ENCODE measurements at places on chromosomes 6 and 20.

- no peak for DNase-seq
These were observed 24.7 kb downstream of the TRAF3IP2 start for GRCh38 chr6:111580826-111581505.

DNA sequence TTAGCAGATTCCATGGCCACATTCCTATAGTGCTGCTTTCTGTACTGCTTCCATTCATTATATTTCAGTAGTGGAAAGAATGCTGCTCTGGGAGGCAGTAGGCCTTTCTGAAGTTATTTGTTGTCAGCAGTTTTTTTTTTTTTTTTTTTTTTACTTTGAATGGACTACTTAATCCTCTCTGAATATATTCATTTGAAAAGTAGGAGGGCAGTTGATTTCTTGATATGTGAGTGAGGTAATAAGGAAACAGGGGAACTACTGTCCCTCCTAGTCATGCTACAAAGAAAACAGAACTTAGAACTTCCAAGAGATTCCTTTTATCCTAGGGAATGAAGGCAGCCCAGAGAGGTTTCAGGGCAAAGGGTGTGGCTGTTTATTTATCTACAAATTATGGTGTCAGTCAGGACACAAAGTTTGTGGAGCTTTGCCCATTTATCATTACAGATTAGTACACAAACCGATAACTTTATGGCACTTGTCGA is 155.9 kb downstream of the JARID2 start:
- no peak for DNase-seq

DNA sequence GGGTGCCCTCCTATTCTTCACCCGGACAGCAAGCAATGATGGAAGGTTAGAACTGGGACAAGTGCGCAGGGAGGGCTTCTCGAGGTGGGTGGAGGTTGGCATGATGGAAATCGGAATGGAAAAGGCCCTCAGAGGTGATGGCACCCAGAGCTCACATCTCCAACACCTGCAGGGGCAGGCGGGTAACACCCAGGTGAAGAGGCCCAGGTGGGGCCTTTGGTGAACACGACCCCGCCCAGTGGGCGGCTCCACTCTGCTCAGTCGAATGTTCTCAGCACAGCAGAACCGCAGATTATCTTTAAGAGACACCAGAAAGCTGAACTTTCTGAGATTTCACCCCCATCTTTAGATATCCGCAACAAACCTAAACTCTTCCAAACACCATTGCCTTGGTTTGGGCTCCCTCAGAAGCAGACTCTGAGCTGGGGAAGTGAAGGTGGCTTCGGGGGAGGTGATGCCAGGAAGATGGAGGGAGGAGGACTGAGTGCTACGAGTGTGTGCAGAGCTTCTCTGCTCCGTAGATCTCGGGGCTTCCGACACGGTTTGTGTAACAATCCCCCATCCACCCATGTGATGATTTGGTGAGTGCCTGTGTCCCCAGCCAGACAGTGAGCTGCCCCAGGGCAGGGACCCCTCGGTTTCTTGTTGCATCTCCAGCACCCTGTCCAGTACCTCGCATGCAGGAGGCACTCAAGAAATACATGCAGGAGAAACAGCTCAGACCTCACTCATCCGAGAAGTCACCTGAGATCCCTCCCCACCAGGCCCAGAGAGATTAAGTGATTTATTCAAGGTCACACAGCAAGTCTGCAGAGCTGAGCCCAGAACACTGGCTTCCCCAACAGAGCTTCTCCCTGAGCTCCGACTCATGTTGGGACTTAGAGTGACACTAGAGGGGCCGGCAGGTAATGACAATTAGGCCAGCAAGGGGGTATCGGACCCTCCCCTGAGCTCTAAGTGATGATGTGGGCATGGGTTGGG is 45.4 kb downstream of the BPIFB1 start:
- no peak for DNase-seq

- DNase-seq, result no peak
These were observed 241.4 kb downstream of the LAMA2 start for GRCh38 chr6:129124347-129124746.

GRCh38 chr6:154510144-154510905 is at the start of gene CNKSR3:
TSS of gene CNKSR3 (minus strand) at chr6:154510685. CDS start at chr6:154510114, 571 bp downstream.
- DNase-seq, result peak; percentile 91

DNA sequence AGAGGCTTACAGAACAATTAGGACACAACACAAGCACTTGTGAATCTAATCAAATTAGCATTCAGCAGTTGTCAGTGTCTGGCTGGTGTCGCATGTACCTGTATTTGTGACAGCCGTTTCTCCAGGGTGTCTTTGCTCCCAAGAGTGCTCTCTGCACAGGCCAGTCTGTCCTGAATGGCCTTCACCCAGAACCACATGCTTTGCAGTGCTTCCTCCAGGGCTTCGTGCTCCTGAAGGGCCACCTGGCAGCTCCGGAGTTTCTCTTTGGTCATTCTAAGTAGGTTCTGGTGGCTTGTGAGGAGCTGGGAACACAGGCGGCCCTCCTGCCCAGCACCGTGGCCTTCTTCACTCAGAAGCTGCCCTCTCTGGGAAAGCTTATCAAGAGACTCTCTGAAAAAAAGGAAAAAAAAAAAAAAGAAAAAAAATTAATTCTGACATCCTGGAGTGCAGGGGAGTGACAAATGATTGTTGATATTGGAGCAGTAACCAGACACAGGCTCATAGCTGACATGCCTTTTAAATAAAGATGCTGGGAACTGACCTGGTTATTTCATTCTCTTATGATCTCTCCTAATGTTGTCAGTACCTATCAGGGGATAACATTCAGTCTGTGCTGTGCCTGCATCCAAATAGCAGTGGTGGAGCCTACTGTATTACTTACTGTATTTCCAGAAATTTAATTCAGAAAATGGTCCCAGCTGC is 245.8 kb downstream of the SYNE1 start:
- no peak for DNase-seq

- DNase-seq, result no peak
These were observed 3.5 kb upstream of the SYNJ2 start for GRCh38 chr6:157978021-157978783.

DNA sequence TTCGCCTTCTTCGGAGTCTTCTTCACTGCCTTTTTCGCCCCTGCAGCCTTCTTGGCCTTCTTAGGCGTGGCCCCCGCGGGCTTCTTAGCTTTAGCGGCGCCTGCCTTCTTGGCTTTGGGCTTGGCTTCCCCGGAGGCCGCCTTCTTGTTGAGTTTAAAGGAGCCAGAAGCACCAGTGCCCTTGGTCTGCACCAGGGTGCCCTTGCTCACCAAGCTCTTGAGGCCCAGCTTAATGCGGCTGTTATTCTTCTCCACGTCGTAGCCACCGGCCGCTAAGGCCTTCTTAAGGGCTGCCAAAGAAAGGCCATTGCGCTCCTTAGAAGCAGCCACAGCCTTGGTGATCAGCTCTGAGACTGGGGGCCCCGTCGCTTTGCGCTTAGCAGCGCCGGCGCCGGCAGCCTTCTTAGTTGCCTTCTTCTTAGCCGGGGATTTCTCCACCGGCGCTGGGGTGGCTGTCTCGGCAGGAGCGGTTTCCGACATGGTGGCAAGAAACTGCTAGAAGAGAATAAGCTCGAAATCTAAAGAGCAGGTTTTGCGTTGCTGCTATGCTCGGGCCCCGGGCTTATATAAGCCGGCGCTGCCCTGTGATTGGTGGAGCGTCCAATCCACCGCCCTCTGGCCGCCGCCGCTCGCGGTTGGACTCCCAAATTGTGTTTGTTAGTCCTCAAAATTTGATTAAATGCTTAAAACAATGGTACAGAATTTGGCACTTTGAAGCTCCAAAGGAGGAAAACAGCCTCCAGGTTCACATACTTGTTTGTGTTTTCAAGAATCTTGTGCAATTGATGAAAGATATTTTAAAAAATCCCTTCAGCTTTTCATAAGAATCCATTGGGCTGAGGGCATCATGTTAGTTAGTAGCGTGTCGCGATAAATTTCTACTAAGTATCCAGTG is 44.9 kb downstream of the OR2B2 start:
- DNase-seq, result peak; percentile 81

DNA sequence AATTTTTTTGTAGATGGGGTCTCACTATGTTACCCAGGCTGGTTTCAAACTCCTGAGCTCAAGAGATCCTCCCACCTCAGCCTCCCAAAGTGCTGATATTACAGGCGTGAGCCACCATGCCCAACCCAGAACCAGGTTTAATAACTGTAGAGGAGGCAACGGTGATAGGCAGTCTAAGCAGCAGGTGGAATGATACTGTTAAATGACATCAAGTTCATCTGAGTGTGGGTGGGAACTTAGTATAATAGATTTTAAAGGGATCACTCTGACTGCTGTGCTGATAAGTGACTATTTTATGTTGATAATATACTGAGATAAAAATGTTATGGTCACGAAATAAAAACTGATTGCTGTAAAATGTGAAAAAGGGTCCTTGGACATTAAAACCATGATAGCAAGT is 31.1 kb downstream of the PCNA start:
- no peak for DNase-seq

DNA sequence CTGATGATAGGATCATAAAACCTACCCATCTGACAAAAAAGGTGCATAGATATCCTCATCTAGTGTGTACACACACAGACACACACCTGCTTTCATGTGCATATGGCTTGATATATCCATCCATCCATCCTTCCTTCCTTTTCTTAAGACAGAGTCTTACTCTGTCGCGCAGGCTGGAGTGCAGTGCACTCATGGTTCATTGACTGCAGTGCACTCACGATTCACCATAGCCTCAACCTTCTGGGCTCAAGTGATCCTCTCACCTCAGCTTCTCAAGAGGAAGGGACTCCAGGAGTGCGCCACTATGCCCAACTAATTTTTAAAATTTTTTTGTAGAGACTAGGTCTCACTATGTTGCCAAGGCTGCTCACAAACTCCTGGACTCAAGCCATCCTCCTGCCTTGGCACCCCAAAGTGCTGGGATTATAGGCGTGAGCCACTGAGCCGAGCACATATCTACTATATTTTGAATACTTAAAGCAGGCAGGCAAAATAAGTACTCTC is 27.1 kb downstream of the ADNP start:
- no peak for DNase-seq

- DNase-seq, result peak; percentile 13
These were observed 107.0 kb downstream of the HIVEP1 start for GRCh38 chr6:12119085-12119588.

DNA sequence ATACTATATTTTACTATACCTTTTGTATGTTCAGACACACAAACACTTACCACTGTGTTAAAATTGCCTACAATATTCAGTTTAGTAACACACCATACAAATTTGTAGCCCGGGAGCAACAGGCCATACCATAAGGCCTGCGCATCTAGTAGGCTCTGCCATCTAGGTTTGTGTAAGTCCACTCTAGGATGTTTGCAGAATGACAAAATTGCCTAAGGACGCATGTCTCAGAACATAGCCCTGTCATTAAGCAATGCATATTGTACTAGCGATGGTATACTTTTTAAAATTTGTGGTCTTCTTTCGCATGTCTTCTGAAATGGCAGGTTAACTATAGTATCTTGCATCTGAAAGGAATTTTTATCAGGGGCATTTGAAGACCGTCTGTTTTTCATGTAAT is 26.6 kb upstream of the MAP7 start:
- no peak for DNase-seq

DNA sequence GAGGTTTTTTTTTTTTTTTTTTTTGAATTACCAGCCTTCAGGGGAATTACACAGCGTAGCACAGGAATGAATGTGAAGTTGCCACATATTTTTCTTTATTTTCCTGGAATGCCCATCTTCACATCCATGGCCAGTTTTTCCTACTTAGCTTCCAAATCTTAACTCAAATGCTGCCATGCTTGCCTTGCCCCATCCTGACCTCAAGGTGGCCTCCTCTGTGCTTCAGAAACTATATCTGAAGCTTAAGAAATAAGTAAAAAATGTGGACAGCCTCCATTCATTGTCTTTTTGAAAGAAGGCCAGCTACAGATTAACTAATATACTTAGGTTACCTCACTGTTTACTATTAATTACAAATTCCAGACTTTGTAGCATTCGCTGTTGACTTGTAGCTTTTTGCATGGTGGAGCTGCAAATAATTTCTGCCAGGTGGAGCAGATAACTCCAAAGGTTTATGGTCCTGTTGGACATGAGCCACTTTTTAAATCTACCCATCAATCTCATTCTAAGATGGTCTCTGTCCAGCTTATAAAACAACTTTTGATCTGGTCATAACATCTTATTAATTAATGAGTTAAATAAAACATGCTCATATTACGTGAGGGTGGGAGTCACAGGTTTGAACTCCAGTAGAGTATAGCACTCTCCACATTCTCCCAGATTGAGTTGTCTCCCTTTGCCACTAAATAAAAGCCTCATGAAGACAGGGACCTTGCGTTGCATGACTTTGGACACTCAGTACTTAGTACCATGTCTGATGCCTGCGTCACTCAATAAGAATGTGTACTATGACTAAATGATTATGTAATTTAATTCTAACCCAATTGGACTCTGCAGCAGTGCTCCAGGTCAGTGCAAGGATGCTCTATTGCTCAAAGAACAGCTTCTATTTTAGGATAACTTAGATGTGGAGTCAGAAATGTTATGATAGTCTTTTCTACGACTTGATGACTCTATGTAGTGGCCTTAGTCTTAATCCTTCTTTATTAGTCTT is 678.6 kb upstream of the CITED2 start:
- no peak for DNase-seq

DNA sequence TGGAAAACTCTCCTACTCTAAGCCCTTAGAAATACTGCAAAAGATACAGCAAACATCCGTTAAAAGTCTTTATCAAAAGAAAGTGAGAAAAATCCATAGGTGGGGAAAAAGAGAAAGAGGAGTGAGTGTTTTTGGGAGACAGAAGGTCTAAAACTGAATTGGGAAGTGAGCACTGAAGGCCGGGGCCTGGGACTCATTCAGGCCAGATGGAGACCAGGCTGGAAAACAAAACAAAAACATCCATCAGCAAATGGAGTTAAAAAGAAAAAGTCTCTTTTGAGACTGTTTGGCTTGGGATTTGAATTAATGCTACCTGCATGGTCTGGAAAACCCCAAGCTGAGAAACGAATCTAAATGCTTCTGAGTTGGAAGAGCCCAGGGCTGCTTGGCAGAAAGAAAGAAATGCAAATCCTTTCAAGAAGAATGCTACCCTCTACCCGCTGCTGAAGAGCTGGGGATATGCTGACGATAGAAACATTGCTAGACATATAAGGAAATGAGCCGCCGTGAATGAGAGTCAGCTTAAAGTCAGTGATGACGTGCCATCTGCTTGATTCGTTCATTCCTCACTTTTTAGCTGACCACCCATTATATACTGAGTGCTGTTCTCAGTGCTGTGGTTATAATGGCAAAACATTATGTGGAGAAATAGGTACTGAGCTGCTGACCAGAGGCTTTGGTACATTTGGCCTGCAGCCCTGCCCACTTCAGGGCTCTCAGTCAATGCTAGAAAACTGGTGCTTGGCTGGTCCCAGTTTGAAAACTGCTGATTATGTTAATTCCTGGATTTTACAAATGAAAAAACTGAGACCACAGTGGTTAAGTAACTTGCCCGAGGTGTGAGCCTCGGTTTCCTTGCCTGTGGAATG is 28.0 kb upstream of the TULP4 start:
- no peak for DNase-seq

GRCh38 chr20:40932436-40932835 is 96.2 kb upstream of the TOP1 start:
- no peak for DNase-seq

Data from right renal cortex interstitium (tissue), 3 donors.